Parietal lobe (tissue), 2 donors: ENCODE measurements at places on chromosomes 11 and 22. TPM values are rescaled to one million over a fixed set of nuclear protein-coding genes. Genes with fewer than 3 reads are reported as not detected.

POU2AF3 gene
- total RNA-seq, result 0.94 TPM

KCNJ4 gene
- 7.8 TPM for total RNA-seq

LDLRAD3 gene
- 65.7 TPM for total RNA-seq

PRG3 gene
- total RNA-seq, result not detected

SDF2L1 gene
- total RNA-seq, result 4.1 TPM

NCAM1 gene
- total RNA-seq, result 895 TPM

SFI1 gene
- total RNA-seq, result 51.0 TPM

GLB1L3 gene
- 0.94 TPM for total RNA-seq

POU2F3 gene
- total RNA-seq, result not detected

KCNQ1OT1 gene
- 17.2 TPM for total RNA-seq

POGLUT3 gene
- total RNA-seq, result 6.3 TPM

TMPRSS4 gene
- not detected for total RNA-seq

ANO1 gene
- total RNA-seq, result not detected

CRYBB2 gene
- total RNA-seq, result not detected

TEX12 gene
- 2.2 TPM for total RNA-seq

BEST1 gene
- 1.9 TPM for total RNA-seq
